Temporal lobe (tissue), 4 donors: ENCODE measurements at places on chromosomes 2 and 18. TPM values are rescaled to one million over a fixed set of nuclear protein-coding genes. Genes with fewer than 3 reads are reported as not detected.

The KCTD1 gene
- 20.4 TPM for total RNA-seq

The ASB18 gene
- total RNA-seq, result not detected

The IL1R1 gene
- 0.74 TPM for total RNA-seq

The ABCB6 gene
- 17.7 TPM for total RNA-seq

The DGUOK gene
- total RNA-seq, result 35.4 TPM

The RND3 gene
- total RNA-seq, result 116 TPM

The CXCR2 gene
- 0.49 TPM for total RNA-seq

The FRZB gene
- total RNA-seq, result 14.3 TPM

The SLC5A7 gene
- 2.5 TPM for total RNA-seq

The PDE1A gene
- total RNA-seq, result 41.8 TPM

The GKN1 gene
- total RNA-seq, result 2.0 TPM

The IGFBP5 gene
- 34.9 TPM for total RNA-seq

The COLEC12 gene
- 13.8 TPM for total RNA-seq

The CD207 gene
- not detected for total RNA-seq

The SCYGR5 gene
- not detected for total RNA-seq

The SLC14A1 gene
- 1.7 TPM for total RNA-seq

The COQ10B gene
- total RNA-seq, result 17.0 TPM

The HOXD13 gene
- total RNA-seq, result not detected

The SKOR2 gene
- total RNA-seq, result not detected

The CNTNAP5 gene
- total RNA-seq, result 26.6 TPM

The XDH gene
- total RNA-seq, result not detected

The MAP3K19 gene
- total RNA-seq, result 1.7 TPM

The RGPD8 gene
- 20.9 TPM for total RNA-seq

The CXCR1 gene
- total RNA-seq, result not detected

The CPO gene
- not detected for total RNA-seq

The MYO3B gene
- 0.25 TPM for total RNA-seq

The ARHGAP15 gene
- total RNA-seq, result 19.9 TPM

The SERPINB13 gene
- total RNA-seq, result under 0.01 TPM

The TCF23 gene
- not detected for total RNA-seq

The REG3A gene
- total RNA-seq, result not detected

The ATP5F1A gene
- total RNA-seq, result 573 TPM

The CD8B2 gene
- total RNA-seq, result under 0.01 TPM

The MARCHF4 gene
- total RNA-seq, result 19.2 TPM

The NT5C1B gene
- total RNA-seq, result not detected

The PREB gene
- total RNA-seq, result 20.9 TPM

The TRAPPC12 gene
- 46.5 TPM for total RNA-seq

The TDRD15 gene
- total RNA-seq, result not detected

The SPAG16 gene
- total RNA-seq, result 79.9 TPM

The GREB1 gene
- total RNA-seq, result 3.0 TPM

The LHCGR gene
- total RNA-seq, result 0.74 TPM

The CELF4 gene
- total RNA-seq, result 50.9 TPM

The ROCK2 gene
- 47.5 TPM for total RNA-seq

The WDFY1 gene
- total RNA-seq, result 33.7 TPM

The KCNIP3 gene
- 3.0 TPM for total RNA-seq

The TOGARAM2 gene
- total RNA-seq, result under 0.01 TPM

The SIX2 gene
- 0.25 TPM for total RNA-seq

The ORMDL1 gene
- 56.5 TPM for total RNA-seq

The KCNG3 gene
- total RNA-seq, result 0.49 TPM

The SH3RF3 gene
- 14.8 TPM for total RNA-seq

The CCDC68 gene
- 1.2 TPM for total RNA-seq

The ZNF396 gene
- 3.2 TPM for total RNA-seq

The G6PC2 gene
- total RNA-seq, result not detected
